Small intestine (tissue), 16 donors: ENCODE measurements at places on chromosomes 1 and 21.

GRCh38 chr1:41799723-41800122, 119.0 kb downstream of the HIVEP3 start:
- no peak for DNase-seq
- no peak overlapping the region for H3K4me3 ChIP-seq
- no peak overlapping the region for H3K27ac ChIP-seq

DNA sequence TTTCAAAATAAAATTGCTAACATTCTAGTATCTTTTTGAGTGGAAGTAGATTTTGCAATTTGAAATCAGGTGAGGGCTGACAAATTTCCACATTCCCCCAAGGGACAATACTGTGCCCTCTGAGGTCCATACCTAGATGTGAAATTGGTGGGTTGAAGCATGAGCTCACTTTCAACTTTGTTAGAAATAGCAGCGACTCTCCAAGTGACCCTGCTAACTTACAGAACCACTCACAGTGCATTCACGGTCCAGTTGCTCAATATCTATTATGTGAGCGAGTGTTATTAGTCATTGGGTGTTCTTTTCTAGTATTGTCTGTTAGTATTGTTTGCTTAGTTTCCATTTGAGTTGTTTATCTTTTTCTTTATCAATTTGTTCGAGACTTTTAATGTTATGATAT, 53.6 kb upstream of the ASB17 start:
- no peaks in the 10 kb centered on the region for H3K27me3 ChIP-seq
- no peak overlapping the region for H3K4me3 ChIP-seq
- no peaks in the 10 kb centered on the region for H3K4me1 ChIP-seq
- no peak for DNase-seq

DNA sequence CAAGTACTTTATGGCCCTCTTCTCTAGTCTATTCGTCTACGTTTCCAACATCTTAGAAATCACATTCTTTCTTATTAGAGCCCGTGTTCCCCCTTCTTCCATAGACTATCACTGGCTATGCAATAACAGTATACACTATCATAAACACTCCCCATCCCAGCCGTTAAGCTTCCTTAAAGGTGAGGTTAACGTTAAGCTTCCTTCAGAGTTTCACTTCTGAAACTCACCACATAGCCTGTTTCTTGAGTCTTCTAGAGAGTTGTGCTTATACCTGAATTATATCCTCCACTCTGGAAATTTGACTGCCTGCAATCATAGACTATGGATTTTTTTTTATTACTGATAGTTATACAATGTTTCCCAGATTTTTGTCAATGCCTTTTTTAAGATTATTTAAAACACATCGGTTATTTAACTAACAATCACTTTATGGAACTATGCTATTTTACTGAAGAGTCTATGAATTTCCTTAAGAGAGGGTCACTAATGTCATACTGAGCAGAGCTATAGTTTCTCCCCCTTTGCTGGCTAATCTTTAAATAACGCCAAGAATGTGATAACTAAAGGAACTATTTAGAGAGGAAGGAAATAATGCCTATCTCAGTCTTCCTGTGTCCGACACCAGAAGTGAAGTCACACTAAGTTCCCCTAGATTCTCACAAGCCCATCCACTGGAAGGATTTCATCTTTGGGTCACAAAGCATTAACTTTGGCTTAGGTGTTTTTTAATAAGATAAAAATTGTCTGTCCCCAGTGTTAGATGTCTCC, 16.8 kb downstream of the FCER1A start:
- H3K27me3 ChIP-seq = no peaks in the 10 kb centered on the region
- H3K4me3 ChIP-seq = no peak overlapping the region
- no peak for DNase-seq
- H3K36me3 ChIP-seq = no peaks in the 10 kb centered on the region
- no peaks in the 10 kb centered on the region for H3K4me1 ChIP-seq
- no peak overlapping the region for H3K27ac ChIP-seq

DNA sequence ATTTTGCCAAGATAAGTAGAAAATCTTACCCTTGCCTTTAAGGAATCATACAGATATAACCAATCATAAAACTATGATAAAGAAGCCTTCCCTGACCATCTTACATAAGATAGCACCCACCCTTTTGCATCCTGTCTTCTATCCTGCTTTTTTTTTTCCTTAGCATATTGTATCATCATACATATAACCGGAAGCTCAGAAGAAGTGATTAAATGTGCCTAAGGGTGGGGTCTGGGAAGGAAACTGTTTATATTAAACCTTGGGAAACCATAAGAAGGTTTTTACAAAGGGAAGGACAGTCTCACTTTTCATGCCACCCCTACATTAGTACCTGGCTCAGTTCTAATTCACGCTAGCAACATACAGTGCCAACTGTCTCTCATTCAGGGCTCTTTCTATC, 66.8 kb downstream of the LUZP1 start:
- no peaks in the 10 kb centered on the region for H3K27me3 ChIP-seq
- peaks cover 1% of the 10 kb centered on the region for H3K36me3 ChIP-seq
- no peak overlapping the region for H3K4me3 ChIP-seq
- no peak for DNase-seq

GRCh38 chr1:180278596-180279395, 48.7 kb downstream of the LHX4 start:
- H3K36me3 ChIP-seq = peaks cover 24% of the 10 kb centered on the region
- H3K4me3 ChIP-seq = no peak overlapping the region
- no peak for DNase-seq
- H3K27ac ChIP-seq = no peak overlapping the region
- no peaks in the 10 kb centered on the region for H3K27me3 ChIP-seq

DNA sequence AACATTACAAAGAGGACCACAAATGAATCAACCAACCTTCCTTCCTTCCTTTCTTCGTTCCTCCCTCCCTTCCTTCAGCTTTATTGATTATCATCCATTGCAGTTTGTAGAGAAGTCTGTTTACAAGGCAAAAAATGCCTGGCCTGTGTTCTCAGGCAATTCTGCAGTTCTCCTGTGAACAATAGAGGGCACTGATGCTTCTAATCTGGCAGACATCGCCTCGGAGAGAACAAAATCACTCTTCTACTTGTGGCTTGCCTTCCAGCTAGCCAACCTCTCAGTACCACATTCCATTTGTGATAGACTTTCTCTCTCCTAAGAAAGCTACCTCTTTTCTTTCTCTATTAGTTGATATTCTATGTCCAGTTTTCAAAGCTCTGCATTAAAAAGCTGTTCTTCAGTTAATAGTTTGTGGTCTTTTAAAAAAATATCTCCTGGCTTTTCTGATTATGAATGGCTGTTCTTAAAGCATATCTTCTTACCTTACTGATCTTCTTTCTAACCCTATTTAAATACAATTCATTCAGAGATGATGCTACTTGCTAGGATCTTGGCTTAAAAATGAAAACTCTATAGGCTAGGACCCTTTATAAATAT, 26.9 kb upstream of the ESRRG start:
- DNase-seq = peak; percentile 65
- H3K27me3 ChIP-seq = no peaks in the 10 kb centered on the region
- H3K36me3 ChIP-seq = no peaks in the 10 kb centered on the region
- no peaks in the 10 kb centered on the region for H3K4me1 ChIP-seq
